Progenitor cell of endocrine pancreas (in vitro differentiated cells): ENCODE measurements at places on chromosomes 6 and 20.

DNA sequence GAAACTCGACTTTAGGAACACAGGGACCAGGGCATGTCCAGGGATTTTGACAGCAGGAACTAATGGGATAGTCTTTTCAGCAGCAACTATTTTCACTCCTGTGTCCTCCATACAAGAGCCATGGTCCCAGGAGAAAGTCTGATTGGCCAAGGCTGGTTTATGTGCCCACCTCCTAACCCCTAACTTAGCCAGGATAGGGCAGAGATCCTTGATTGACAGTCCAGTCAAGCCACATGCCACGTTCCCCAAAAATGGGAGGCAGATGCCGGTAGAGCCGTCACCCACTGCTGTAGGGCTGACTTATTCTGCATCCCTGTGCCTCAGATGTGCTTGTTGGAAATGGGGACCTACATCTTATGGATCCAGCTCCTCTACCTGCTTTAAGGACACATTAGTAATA, 22.3 kb downstream of the SLC2A10 start:
- DNase-seq = no peak

DNA sequence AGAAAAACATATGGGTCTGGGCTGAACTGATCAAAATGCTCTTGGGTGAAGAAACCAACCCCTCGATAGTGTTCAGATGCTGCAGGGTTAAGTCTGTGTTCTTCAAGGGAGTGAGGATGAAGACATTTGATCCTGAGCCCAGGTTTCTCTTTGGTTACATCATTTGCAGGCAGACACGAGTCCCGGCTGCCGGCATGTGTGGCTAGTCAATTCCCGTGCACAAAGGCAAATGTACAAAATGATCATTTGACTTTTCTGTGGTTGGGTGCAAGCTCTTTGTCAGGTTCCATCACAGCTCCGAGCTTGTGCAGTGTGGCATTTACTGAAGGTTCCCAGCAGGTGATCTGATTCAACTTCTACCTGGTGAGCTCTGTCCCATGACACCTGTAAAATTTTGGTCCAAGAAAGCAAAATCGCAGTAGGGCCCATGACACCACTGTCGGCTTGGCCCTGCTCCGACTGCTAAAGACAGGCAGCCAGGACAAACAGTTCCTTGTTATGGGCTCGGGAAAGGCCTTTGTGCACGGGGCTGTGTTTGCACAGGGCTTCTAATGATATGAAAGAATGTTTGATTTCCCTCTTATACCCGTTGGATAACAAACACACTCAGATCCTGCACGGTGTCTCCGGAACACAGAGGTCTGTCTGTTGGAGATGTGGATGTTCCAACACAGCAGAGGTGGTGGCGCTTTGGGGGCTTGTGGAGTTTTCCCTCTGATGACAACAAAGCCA, 46.9 kb downstream of the GJA10 start:
- peak; percentile 21 for DNase-seq

DNA sequence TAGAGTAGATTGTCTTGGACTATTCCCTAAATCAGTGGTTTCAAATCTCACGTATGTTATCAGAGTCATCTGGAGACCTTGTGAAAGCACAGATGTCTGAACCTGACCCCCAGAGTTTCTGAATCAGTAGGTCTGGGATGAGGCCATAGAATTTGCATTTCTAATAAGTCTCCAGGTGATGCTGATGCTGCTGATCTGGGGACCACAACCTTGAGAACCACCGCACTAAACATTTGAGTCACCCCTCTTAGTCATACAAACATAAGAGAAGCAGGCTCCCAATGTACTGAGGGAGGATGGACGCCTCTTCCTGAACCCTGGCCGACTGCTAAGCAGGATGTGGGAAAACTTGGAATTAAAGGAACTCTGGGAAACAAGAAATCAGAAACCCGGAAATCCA, 187.8 kb upstream of the PRDM1 start:
- no peak for DNase-seq

DNA sequence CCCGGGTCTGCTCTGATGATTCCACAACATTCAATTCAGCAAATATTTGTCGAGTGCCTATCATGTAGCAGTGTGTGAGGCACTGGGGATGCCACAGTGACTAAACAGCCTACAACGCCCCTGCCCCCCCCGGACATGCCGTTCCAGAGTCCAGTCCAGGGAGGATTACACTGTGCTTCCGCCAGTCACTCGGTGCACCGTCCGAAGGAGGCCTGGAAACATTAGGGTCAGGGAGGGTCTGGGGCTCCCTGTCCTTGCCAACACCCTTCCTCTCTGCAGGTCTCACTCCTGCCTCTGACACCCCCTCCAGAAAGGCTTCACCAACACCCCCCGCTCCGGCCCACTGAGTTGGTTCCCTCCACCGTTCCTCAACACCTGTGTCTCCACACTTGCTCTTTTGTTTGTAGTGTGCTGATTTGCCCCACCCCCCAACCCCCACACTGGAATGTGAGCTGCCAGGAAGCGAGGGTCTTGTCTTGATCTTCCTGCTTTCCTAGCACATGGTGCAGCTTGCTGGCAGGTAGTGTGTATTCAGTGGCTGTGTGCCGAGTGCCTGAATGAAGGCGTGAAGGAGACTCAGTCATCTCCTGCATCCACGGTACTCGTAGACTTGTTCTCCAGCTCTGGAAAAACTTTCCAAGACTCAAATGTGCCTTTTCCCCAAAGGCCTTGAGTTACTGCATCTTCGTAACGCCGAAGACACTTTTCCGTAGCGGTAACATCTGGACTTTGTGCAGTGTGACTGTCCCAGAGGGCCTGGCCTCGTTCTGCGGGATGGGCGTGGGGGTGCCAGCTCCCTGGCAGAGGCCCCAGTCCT, 150.4 kb downstream of the ZDHHC14 start:
- peak; percentile 18 for DNase-seq

- DNase-seq = no peak
These were observed 48.6 kb upstream of the COL9A1 start for GRCh38 chr6:70351461-70351860.

DNA sequence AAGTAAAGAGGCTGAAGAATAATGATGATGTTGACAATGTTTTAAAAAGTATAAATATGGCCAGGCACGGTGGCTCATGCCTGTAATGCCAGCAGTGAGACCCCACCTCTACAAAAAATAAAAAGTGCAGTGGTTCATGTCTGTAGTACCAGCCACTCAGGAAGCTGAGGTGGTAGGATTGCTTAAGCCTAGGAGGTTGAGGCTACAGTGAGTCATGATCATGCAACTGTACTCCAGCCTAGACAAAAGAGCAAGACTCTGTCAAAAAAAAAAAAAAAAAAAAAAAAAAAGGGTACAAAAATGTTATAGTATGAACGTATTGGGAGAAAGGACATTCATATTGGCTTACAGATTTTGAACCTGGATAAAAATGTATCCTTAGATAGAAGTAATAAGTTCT, 543.1 kb upstream of the IRAK1BP1 start:
- no peak for DNase-seq

GRCh38 chr20:48921883-48922820, 641 bp downstream of the ARFGEF2 start:
- DNase-seq = peak; percentile 43

DNA sequence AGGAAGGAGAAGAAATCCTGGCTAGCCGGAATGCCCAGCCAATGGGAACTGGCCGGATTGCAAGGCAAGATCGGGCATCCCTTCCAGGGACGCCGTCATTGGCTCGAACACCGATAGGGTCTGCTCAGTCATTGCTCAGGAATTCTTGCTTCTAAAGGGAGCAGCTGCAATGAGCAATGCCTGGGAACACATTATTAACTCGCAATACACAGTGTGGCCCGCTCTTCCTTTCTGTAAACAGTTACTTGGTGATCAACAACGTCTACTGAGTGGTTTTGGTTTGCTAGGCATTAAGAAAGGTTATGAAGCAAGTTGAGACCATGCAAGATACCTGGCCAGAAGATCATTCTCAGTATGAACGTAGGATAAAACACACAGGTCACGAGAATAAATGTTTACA, 165.4 kb upstream of the CITED2 start:
- DNase-seq = no peak

GRCh38 chr20:5033566-5033965, 32.3 kb upstream of the SLC23A2 start:
- DNase-seq = no peak

DNA sequence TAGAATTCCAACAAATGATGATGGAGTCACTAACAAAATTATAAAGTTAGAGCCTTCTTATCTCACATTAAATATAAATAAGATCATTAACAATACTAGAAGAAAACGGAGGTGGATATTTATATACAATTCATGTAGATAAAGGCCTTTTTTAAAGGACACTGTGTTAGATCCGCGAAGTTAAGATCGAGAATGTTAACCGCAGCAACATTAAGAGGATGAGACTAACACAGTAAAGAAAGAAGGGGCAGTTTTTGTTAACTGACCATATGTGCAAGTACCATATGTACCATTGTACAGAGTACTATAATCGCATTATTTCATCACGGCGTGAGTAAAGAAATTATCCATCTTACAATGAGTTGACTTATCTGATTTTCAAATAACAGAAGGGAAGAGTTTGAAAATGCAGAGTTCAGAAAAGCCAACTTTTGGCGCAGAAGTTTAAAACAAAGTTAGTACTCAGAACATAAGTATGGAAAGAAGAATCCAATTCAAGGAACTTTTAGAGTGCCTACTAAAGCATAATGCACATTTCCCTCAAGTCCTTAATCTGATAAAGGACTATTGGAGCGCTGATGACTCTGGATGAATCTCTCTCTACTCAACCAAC, 1.4 kb downstream of the FBXL4 start:
- DNase-seq = no peak

GRCh38 chr6:108751851-108752732, 96.1 kb upstream of the ARMC2 start:
- no peak for DNase-seq

DNA sequence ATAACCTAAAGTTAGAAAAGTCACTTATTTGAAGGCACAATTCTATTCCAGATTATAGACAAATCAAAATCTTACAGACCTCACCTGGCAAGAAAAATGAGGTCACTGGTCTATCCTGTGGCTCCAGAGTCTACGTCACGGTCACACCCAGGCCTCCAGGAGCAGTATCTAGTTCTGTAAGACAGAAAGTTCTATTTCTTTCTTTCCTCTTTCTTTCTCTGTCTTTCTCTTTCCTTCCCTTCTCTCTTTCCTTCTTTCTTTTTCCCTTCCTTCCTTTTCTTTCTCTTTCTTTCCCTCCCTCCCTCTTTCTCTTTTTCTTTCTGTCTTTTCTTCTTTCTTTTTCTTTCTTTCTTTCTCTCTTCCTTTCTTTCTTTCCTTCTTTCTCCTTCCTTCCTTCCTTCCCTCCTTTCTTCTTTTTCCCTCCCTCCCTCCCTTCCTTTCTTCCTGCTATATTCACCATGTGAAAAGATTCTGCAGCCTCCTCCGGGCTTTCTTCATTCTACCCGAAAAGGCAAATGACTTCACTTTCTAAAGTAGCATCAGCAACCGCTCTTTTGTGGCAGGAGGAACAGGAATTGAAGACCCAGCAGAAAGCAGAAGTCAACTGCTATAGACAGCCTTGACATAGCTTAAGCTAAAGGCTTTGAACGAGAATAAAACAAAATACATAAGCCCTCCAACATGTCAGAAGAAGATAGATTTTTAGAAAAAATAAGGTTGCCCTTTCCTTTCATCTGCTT, 83.9 kb upstream of the SIRPG start:
- DNase-seq = no peak

DNA sequence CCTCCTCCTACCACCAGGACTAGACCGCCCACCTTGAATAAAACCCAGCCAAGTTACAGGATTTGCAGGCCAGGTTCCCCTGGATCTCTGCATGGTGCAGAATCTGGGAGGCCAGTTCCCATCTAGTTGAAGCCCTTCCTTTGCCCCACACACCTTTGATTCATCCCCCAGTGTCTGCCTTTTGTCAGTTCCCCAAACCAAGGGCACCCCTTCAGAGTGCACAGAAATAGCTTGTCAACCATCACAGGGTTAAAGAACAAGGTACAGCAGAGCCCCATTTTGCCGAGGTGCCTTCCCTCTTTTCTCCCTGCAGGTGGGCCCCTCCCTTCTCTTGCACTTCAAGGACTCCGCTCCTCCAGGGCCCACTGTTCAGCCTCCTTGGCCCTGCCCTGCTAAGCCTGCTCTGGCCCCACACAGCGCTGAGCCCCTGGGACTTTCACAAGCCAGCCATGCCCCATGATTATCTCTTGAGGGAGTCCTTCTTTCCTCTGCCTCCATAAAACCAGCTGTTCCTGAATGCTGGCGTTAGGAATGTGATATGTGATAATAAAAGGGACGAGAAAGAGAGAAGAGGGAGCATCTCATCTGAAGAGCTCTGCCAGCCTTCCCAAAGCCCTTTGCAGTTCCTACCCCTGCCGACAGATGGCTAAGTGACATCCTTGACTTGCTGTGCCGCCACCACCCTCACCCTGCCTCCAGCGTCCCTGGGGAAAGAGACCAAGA, 280.3 kb downstream of the CDC5L start:
- peak; percentile 17 for DNase-seq

GRCh38 chr20:44572551-44573500, 9.6 kb upstream of the PKIG start:
- DNase-seq = no peak

DNA sequence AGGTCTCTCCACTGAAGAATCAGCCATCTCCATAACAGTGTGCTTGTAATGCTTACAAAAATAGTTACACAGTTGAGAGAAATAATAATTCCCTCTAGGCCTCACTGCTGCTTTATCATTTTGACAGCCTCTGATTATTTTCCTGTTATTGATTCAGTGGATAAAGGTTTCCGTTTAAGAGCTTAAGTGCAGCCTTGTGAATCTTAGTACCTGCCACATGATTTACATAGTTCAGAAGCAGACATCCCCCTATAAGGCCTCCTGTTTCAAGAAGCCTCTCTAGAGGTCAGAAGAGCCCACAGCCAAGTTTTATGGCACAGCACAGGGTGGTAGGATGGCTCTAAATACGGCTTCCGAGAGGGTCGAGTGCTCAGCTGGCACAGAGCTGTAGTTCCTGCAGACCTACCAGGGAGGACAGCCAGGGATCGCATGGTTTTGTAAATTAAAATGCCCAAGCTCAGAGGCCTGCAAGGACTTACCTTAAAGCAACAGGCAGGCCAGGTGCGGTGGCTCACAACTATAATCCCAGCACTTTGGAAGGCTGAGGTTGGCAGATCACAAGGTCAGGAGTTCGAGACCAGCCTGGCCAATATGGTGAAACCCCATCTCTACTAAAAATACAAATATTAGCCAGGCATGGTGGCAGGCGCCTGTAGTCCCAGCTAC, 17.6 kb upstream of the PYGB start:
- no peak for DNase-seq

GRCh38 chr6:136440203-136440602, 110.0 kb downstream of the MAP7 start:
- DNase-seq = no peak

DNA sequence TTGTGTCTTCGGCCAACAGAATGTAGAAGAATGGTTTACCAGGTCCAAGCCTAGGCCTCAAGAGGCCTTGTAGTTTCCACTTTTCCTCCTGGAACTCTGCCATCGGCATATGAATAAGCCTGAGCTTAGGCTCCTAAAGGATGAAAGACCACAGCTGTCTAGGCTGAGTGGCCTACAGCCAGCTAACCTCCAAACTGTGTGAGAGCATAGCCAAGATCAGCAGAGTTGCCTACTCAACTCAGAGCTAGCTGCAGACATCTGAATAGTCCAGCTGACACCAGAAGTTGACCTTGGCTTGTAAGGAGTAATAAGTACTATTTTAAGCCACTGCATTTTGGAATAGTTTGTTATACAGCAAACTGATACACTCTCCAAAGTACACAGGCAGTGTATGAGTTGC, 52.6 kb upstream of the SMIM29 start:
- no peak for DNase-seq
